SJSA1 (cell line): ENCODE measurements at places on chromosomes 4 and X.

DNA sequence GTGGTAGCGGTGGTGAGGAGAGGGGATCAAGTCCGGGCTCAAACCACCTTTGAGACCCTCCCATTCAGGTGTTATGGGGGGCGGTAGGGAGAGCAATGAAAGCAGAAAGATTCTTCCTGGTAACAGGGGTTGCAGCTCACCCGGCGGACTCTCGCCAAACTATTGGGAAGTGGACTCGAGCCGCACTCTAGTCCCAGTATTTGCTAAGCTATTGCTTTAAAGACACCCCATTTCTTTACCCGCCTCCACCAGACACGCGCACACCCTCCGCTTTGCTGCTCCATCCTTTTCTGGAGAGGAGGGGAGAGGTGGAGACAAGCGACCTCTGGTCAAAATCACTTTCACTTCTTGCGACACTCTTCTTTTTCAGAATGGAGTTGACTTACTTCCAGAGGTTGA lies 625 bp upstream of the GABRA4 start:
- no peak for DNase-seq

DNA sequence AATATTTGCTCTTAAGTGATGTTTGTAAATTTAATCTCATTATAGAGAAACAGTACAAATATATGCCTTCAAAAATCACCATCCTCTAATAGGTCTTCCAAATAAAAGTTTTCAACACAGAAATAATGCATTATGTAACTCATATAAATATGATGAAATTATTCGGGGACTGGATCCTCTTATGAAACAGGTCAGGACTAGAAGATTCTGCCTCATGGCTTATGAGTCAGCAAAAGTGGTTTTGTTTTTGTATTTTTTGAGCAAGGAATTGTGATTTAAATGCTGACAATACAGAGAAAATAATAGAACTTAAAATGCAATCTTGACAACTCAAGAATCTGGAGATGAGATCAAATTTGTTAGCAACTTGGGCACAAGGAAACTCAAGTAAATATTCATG lies 179.7 kb upstream of the NDP start:
- DNase-seq = no peak

GRCh38 chr4:4555916-4556315 lies 14.1 kb upstream of the STX18 start:
- peak; percentile 47 for DNase-seq

DNA sequence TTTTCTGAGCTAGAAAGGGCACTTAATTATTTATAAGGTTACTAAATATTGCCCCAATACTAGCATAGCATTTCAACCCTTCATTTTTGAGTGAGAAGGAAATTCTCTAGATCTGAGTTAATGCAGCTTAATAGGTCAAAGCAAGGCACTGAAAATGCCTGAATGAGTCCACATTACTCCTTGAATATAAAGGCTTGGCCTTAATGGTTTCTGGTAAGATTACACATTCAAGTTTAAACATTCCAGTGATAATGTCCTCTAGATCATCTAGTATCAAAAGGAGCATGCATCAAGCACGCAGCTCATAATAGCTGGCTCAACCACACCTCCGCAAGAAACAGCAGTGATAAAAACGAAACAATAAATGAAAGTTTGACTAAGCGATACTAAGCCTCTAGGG lies 87.5 kb downstream of the SPANXN3 start:
- no peak for DNase-seq

DNA sequence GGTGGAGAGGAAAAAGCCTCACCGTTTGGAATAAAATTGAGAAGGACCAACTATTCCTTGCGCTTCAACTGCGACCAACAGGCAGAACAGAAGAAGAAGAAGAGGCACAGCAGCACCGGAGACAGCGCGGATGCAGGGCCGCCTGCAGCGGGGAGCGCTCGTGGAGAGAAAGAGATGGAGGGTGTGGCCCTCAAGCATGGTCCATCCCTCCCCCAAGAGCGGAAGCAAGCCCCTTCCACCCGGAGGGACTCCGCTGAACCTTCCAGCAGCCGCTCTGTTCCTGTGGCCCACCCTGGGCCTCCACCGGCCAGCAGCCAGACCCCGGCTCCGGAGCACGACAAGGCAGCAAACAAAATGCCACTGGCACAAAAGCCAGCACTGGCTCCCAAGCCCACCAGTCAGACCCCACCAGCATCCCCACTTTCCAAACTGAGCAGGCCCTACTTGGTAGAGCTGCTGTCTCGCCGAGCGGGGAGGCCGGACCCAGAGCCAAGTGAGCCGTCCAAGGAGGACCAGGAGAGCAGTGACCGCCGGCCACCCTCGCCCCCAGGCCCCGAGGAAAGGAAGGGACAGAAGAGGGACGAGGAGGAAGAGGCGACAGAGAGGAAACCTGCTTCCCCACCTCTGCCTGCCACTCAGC lies 71.2 kb downstream of the AASDH start:
- DNase-seq = no peak

DNA sequence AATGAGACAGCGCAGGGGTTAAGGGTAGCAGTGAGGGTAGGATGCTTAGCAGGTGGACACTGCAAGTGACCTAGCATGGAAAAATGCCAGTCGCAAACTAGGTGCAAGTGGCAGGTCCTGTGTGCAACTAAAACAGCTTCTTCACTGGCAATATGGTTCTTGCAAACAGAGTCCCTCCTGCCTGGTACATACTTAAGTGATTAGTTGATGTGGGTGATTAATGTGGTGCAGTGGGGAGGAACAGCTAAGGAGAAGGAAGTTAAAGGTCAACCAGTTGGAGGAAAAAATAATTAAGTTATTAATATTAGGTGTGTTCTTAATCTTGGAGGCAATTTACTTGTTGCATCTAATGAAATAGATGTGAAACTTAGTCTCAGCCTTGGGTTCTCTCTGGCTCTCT lies 121.6 kb upstream of the IGFBP7 start:
- DNase-seq = no peak

- no peak for DNase-seq
Measured at GRCh38 chr4:81404294-81404693, 67.4 kb downstream of the RASGEF1B start.

GRCh38 chr4:11700751-11701226 lies 272.1 kb upstream of the HS3ST1 start:
- DNase-seq = no peak

DNA sequence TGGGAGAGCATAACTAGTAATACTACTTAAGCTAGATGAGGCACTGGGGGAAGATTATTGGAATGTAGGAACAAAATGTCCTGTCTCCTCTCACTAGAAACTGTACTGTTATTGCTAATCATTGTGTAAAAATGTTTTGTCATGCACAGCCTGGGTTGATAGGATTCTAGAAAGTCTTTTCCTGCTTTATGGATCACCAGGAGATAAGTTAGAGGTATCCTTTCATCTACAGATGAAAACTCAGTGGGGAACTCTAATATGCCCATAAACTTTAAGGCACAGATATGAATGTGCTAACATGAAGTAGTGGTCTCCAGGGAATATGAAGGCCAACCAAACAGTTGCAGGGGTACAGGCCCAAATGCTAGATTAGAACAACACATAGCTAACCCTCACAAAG lies 57.5 kb downstream of the SRPX start:
- no peak for DNase-seq

DNA sequence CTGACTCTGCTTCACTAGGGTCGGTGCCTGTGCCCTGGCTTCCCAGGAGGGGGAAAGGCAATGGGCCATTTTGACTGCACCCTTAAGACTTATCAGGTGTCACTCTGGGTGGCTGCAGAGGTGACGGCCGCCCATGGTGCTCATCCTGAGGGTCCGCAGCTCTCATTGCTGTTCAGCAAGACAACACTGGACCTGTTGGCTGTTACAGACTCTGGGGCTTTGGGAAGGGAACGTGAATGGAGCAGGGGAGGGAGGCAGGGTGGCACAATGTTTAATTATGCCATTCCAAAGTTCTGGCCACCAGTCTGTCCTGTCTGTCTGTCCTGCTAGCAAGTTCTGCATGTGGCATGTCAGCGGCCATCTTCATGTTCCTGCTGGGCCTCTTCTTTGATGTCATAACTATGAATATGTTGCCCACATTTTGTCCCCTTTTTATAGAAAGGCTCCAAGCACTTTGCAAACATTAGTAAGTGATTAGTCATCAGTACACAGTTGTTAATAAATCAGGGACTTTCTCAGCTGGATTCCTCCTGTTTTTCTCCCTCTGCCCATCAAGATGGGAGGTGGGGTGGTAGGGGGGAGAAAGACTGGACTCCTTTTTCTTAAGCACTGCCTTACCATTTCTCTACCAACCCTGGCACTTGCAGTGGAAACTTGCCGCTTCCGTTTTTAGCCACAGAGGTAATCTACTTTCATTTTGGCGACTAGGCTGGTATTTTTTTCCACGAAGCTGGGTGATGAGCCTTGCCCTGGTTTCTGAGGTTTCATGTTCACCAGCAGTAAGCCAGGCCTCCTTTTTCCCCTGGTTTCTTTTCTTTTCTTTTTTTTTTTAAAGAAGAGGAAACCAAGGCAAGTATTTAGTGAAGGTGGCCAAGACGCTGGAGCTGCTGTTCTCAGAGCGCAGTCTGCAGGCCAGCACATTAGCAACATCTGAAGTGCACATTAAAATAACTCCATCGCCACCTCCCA lies 88.6 kb upstream of the TRIM2 start:
- peak; percentile 58 for DNase-seq

DNA sequence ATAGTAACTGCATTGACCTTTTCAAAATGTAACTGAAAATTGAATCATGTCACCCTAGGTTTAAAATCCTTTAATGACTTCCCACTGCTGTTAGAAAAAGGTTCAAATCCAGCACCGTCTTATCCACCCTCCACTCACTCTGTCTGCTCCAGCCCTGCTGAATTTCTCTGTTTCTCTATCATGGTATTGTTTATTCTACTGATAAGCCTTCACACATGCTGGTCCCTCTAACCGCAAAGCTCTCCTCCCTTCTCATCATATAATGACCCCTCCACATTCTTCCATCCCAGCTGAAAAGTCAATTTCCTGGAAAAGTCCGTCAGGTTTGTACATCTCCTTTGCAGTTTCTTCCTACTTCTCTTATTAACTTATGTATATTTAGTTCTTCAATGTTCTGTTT lies 389.2 kb upstream of the F9 start:
- DNase-seq = no peak

- DNase-seq = no peak
Measured at GRCh38 chr4:89788206-89789072, 48.5 kb downstream of the SNCA start.

DNA sequence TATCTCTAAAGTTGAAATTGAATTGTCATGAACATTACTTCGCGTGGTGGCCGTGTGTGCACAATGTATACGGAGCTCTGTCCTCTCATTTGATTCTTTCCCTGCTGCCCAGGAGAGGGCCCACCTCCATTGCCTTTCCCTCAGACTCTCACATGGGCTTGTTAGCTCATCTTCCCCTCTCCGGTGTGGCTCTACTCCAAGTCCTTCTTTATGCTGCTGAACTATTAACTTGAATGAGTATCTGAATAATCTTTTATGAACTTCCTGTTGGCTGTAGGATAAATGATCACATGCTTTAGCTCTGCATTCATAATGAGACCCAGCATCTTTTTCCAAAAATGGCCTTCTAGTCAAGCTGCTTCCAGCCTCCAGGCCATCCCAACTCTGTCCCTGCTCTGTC lies 68.8 kb upstream of the CLNK start:
- no peak for DNase-seq

GRCh38 chrX:100700809-100701208 lies 31.1 kb downstream of the SYTL4 start:
- DNase-seq = no peak

GRCh38 chr4:68905939-68906779 lies 45.4 kb downstream of the UGT2A3 start:
- no peak for DNase-seq

- no peak for DNase-seq
Measured at GRCh38 chrX:69082055-69082752, 83.0 kb downstream of the PJA1 start.

DNA sequence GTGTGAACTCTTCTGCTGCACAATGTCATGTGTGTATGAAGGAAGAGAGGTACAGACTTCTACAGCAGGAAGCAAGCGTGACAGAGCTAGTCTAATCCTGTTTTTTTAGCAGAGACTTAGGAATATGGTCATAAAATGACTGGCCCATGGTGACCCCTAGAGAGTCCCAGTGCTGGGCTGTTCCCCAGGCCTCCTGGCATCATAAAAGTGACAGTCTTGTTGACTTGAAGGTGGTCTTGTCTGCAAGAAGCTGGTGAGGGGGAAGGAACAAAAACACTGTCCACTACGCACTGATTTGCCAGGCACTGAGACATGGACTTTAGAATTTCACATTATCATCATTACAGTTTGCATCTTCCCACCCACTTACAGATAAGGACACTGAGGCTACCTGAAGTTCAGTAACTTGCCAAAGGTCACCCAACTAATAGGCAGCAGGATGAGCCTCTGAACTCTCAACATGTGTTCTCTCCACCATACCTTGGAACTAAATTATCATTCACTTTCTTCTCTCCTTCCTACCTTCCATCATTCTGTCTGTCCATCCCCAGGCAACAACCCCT lies 63.0 kb downstream of the HADH start:
- no peak for DNase-seq

DNA sequence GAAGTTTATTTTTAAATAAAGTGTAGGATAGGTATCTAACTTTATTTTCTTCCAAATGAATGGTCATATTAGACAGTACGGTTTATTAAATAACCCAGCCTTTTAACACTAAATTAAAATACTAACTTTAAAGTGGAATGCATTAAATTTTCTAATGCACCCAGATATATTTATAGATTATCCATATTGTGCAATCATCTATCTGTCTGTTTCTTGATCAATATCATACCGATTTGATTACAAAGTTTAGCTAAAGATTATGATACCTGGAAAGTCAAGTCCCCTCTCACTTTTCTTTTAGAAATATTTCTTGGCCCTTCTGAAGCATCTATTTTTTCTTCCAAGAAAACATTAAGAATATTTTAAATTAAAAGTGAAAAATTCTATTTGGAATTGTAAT lies 124.3 kb upstream of the PDE5A start:
- no peak for DNase-seq
